ENCODE measurements at places on chromosomes 4 and X.
A peak's percentile ranks its signal among the peaks of the same experiment; 100 is the strongest.

- peak; percentile 97 for DNase-seq
Measured at GRCh38 chr4:76585897-76586360, 150.9 kb downstream of the SHROOM3 start.

DNA sequence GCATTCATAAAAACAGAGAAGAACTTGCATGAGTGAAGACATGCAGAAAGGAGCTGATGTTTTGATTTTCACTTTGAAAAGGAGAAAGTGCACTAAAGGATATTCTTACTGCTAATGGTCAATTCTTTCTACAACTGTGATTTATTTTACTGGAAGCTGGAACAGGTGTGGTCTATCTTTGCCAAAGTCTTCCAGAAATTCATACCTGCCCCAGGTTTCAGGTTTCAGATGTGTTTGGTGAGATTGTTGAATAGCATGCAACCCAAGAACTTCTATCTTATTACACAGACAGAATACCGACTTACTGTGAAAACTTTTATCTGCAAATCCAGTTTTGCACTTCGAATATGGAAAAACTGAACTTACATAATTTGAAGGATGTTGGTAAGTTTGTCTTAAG is 388.3 kb downstream of the PDGFC start:
- no peak for DNase-seq

- DNase-seq = no peak
Measured at GRCh38 chr4:154189346-154189745, 302.3 kb downstream of the DCHS2 start.

GRCh38 chr4:185546335-185546734 is 11.0 kb upstream of the PDLIM3 start:
- DNase-seq = no peak

DNA sequence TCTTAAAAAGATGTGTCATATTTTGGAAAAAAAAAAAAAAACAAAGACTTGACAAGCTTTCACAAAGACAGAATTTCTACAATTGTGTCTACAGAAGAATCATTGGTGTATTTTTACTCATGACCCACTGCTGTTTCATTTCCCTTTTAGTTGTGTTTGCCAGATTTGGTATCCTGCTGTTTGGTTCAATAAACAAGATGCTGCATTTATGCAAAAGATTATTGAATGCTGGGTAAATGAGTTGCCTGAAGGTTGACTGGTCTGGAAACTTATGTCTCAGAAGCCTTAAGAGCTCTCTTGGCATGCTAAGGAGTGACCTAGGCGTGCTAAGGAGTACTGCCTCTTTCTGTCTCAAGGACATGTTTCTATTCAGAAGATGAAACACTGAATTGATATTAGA is 64.9 kb upstream of the NPY2R start:
- DNase-seq = no peak

DNA sequence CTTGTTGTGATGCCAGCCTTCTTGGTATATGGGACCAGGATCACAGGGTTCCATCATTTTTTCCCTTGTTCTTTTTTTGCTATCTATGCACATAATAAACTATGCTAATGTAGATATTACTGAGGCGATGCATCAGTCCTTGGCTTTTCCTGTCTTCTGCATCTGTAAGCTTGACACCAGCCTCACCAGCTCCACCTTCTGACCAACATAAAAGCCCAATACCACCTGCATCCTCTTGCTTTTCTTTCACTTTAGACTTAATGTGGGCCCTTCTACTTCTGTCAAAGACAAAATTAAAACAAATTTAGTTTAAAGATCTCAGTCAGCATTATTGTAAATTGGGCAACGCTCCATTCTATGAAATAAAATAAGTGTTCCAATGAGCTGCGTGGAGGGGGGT is 1718.8 kb upstream of the PCDH10 start:
- peak; percentile 11 for DNase-seq

GRCh38 chrX:50853399-50853798 is 39.4 kb upstream of the SHROOM4 start:
- no peak for DNase-seq

DNA sequence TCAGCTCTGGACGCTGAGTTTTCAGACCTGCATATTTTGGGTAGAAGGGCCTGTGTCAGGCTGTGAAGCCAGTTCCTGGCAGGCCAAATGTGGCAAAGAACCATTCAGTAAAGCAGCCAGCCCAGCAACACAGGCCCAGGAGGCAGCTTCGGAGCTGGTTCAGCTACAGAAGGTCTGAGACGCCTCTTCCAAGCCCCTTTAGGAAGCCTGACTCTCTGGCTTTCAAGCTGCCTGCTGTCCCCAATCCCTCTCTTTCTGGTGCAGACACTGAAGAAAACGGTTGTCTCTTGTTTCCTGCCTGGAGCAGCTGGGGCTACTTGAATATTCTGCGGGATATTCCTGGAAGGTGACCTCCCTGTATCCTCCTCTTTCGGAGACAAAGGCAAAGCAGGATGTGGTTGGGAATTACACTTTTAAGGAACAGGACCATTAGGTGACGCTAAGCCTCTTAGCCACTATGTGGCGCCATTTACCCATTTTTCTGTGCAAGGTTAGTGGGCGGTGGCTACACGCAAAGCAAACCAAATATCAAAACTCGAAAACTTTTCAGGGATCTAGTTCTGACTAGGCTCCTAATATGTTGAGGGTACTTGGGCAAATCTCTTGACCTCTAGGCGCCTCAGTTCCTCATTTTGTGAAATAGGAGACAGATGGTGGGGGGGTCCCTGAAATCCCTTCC is 47.2 kb upstream of the LAS1L start:
- peak; percentile 87 for DNase-seq

DNA sequence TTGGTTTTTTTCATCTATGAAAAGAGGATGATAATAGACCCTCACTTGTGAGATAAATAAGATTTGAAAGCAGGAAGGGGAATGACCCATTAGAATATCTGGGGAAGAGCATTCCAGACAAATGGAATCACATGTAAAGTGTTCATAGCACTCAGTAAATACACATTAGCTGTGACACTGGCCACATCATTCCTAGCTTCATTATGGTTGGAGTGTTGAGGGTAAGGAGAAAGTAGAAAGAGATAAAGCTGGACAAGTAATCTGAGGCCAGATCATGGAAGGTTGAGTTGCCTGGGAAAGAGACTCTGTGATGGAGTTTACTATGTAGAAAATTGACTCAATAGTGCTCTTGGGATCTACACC is 6.9 kb upstream of the PGRMC1 start:
- DNase-seq = no peak

DNA sequence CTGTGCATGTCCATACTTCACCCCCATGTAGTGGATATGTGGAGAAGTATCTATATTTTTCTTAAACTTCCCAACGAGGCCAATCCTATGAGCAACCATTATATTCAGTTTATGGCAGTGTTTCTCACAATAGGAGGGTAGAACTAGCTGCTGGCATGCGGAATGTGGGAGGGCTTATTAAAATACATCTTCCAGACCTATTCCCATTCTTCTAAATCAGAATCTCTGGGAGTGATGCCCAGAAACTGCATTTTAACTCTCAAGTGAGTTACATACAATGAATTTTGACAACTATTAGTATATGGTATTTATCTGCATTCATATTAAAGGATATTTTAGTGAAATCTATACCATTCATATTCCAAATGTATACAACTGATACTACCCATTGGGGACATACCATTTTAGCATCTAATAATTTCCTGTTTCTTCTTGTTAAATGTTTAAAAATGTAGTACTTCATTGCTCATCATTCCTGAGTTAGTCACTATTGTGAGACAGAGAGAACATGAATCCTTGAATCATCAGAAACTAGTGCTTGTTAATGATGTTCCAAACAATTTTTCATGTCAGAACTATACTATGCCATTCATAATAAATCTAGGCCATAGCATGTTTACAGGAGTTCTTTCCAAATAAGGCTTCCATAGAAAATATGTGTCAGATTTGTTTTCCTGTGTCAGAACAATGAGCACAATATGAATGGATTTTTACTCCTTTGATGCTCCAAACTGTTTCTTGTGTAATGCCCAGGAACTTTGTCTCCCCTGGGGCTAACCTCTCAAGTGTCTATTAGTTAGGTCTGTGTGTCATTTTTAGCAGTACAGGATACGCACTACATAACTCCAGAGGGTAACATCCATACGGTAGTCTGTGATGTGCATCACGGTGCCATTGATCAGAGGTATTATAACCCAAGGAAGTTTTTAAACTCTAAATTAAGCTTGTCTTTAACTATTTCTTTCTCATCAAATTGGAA is 198.8 kb upstream of the BMP3 start:
- no peak for DNase-seq

DNA sequence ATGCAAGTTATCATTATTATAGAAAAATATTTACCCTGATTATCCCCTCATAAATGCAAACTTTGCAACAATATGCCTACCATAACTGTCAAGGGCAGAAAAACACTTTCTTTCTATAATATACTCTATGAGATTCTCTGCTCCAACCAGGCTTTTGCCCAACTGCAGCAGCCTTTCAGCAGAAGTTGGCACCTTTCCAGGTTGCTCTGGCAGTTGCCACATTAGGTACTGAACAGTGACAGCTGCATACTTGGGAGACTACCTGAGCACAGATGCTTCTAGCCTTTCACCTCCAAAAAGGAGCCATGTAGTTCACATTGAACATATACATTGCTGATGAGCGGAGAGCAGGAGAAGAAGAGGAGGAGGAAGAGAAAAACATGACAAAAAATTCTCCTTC is 69.5 kb upstream of the BRWD3 start:
- DNase-seq = no peak

GRCh38 chr4:21815651-21816377 is 132.8 kb downstream of the KCNIP4 start:
- DNase-seq = no peak

GRCh38 chr4:88765729-88766128 is 68.1 kb upstream of the NAP1L5 start:
- DNase-seq = no peak

- no peak for DNase-seq
Measured at GRCh38 chrX:40281336-40282005, 183.7 kb upstream of the BCOR start.

DNA sequence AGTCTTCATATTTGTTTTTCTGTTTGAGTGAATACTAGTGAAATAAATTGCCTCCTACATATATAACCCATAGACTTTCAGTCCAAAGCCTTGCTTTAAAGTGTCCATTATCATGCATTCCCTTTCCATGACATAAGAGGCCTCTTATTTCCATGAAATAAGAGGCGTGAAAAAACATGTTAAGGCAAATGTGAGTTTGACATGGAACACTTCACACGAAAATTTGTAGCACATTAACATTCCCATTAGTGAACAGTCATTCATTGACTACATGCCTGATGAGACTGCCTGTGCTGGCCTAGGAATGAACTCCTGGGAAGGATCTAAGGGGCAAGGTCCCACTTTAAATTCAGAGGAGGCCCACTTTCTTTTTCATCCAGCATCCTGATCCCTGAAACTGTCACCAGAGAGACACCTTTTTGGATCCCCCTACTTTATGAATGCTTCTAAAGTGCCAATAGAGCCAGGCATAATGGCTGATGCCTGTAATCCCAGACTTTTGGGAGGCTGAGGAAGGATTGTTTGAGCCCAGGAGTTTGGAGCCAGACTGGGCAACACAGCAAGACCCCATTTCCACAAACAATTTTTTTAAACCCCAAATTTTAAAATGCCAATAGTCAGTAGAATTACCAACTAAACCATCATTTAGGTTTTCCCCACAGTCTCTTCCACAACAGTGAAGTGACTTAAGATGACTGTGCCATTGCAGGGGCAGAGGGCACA is 6.7 kb downstream of the RTL8B start:
- DNase-seq = no peak

GRCh38 chrX:40078489-40079227 is 19.1 kb downstream of the BCOR start:
- peak; percentile 7 for DNase-seq

DNA sequence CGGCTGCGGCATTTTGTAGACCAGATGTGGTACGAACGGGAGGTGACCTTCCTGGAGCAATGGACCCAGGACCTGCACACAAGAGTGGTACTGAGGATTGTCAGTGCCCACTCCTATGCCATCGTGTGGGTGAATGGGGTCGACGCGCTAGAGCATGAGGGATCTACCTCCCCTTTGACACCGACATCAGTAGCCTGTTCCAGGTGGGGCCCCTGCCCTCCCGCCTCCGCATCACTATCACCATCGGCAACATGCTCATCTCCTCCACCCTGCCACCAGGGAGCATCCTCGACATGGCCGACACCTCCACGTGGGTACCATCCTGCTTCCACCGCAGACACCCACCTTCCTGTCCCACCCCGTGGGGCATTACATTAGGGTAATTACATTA is 46.2 kb downstream of the SMARCA5 start:
- DNase-seq = no peak

DNA sequence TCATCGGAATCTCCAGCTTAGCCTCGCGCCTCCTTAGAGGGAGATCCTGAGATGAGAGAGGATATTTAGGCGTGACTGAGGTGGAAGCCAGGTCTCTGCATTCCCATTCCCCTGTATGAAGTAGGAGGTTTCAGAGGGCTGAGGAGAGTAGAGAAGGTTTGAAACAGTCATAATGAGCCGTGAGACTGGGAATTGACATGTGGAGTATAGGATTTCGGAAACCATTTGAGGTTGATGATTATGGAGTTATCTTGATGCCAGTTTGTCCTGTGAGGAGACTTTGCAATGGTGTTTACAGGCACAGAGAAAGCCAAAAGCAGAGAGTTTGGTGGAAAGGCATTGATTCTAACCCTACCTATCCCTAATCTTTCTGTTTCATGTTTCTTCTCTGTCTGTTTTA is 2.0 kb downstream of the CHST7 start:
- DNase-seq = no peak

GRCh38 chrX:107448998-107449835 is at the start of gene FRMPD3:
Gene FRMPD3, plus strand, starts transcription at chrX:107449652. Its CDS starts 76,937 bp downstream, at chrX:107526589.
- peak; percentile 77 for DNase-seq

- peak; percentile 62 for DNase-seq
Measured at GRCh38 chrX:118254611-118255010, 91.3 kb upstream of the WDR44 start.

- DNase-seq = peak; percentile 2
Measured at GRCh38 chr4:95798727-95799126, 41.2 kb upstream of the PDHA2 start.

DNA sequence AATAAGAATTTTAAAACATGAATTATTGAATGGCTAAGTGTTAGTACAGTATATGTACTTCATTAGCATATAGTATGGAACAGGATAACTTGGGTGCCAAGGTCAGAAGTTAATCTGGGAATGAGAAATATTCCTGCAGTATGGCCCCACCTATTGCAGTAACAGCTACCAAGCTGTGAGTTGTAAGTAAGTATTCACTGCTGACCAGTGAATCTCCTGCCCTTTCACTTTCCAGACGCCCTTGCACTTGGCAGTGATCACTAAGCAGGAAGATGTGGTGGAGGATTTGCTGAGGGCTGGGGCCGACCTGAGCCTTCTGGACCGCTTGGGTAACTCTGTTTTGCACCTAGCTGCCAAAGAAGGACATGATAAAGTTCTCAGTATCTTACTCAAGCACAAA is 105.1 kb downstream of the NFKB1 start:
- DNase-seq = no peak

DNA sequence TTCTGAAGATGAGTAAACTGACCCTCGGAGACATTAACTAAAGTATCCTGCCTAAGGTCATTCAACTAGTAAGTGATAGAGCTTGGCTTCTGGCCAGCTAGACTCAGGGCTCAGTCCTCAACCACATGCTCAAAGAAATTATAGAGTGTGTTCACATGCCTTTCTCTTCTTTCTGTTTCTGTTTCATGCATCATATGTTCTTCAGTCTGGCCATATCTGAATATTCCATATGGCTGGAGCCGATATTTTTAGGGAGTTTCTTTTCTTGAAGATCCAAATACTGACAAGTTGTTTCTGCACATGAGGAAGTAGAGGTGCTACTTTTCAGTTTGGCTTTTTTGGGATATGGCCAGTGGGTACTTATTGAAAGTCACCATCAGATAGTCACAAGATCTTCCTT is 44.9 kb downstream of the MMRN1 start:
- DNase-seq = no peak
